ENCODE measurements at places on chromosomes 12 and 14. TPM values are rescaled to one million over a fixed set of nuclear protein-coding genes. Genes with fewer than 3 reads are reported as not detected.
A peak's percentile ranks its signal among the peaks of the same experiment; 100 is the strongest.

Gene MYF5
- total RNA-seq, result not detected

- DNase-seq, result no peak
Measured at GRCh38 chr14:69247676-69248440, 12.1 kb upstream of the GALNT16 start.

DNA sequence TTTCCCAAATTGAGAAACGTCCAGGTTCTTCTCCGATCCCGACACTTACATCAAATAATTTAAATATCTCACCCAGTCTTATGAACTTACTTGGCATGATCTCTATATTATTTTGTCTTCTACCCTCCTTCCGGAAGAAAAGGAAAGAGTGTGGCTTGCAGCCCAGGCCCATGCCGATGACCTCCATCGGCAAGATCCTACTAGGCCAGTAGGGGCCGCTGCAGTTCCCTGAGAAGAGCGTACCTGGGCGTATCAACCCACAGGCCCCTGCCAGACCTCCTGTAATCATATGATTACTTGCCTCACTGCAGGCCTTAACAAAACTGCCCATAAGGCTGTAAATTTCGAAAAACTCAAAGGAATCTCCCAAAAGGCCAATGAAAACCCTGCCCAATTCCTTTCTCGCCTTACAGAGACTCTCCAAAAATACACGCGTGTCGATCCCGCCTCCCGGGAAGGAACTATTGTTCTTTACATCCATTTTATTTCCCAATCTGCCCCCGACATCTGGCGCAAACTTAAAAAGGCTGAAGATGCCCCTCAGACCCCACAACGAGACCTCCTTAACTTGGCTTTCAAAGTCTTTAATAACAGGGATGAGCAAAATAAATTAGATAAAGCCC is 69.6 kb downstream of the MOK start:
- DNase-seq, result peak; percentile 91

- no peak for DNase-seq
Measured at GRCh38 chr14:32421781-32422180, 92.7 kb downstream of the AKAP6 start.
